ENCODE measurements at places on chromosomes 7 and 10. TPM values are rescaled to one million over a fixed set of nuclear protein-coding genes. Genes with fewer than 3 reads are reported as not detected.

- DNase-seq = no peak
Observed at GRCh38 chr10:118255355-118255754, 86.8 kb downstream of the FAM204A start.

GRCh38 chr7:114255404-114255841, 159.2 kb upstream of the FOXP2 start:
- no peak for DNase-seq

GRCh38 chr7:12601302-12601869, 30.9 kb downstream of the SCIN start:
- no peak for DNase-seq

- DNase-seq = no peak
Observed at GRCh38 chr7:136976504-136977251, 108.2 kb downstream of the CHRM2 start.

DNA sequence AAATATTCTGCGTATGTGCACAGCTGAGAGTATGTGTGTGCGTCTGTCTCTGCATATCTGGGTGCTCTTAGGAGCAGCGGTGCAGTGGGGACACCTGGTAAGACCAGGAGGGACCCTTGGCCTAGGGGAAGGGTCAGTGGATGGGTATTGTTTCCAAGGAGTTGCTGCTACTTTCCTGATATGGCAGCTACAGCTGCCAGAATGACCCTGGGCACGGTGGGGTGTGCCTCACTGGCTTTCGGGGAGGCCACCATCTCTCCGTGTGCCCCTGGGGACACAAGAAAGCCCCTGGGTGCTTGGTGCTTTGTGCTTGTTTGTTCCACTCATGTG, 8.6 kb downstream of the PFKFB3 start:
- DNase-seq = no peak

DNA sequence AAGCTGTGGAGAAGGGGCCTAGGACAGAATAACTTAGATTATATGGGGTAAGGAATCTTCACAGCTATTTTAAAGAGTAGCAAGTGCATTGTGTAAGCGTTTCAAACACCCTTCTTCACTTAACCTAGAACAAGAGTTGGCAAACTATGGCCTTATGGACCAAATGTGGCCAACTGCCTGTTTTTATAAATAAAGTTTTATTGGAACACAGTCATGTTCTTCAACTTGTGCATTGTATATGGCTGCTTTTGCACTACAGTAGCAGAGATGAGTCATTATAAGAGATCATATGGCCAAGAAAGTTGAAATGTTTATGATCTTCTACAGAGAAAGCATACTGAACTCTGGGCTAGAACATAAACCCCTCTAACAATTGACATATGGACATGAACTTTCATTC, 187.8 kb downstream of the ETV1 start:
- no peak for DNase-seq

DNA sequence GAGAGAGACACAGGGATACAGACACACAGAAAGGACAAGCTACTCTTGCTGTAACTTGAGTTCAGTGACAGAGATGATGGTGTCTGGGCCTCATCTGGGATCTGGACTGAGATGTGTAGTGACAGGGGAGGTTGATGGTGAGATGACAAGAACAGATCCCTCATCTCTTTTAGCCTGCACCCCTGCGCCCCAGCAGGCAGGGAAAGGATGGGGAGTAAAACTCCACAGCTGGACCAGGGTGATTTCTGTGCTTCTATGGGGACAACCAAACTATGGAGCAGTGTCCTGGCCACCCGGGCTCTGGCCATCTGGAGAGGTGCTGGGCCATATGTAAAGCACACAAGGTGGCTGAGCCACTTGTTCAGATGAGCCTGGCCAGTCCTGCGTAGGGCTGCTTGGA, 4.5 kb upstream of the LRRC18 start:
- no peak for DNase-seq

DNA sequence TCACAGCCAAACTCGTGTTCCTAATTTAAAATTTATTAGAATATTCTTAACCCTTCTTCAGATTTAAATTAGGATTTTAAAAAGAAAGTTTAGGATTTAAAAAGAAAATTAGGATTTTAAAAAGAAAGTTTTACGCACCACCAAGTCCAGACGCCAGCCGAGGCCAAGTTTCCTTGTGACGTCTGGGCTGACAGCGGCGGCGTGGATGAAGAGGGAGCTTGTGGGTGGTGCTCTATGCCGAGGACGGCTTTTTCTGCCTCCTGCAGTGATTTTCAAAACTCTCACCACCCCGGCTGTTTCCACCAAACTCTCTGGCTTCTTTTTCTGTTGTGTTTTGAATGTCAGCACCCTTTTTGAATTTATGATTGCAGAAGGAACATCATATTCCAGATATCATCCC, 252.9 kb downstream of the DNAJB6 start:
- no peak for DNase-seq

DNA sequence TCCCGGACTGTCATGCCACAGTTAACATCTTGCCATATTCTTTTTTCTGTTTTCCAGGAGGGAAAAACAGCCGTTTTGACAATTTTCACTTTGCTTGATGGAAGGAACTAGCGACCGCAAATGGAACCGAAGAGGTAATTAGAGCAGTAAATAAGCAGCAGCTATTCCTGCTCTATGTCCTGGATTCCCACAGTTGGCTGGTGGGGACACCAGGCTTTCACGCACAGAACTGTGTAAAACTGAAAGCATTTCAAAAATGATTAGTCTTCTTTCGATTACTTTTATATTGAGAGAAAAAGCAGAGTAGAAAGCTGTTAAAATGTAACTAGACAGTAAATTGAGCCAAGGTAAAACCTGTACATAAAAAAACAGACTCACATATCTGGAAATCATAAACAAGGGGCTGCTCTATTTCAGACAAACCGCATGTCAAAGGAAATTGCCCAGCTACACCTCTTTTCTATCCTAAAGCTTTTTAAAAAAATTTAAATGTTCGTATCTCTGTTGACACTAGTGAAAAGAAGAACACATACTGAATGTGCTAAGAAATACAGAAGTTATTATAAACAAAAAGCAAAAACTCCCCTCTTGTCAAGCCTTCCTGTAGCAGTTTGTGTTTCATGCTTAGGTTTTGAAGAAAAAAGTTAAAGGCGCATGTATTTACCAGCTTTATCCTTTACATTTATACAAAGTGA, 93.4 kb downstream of the RNF216 start:
- DNase-seq = no peak

GRCh38 chr10:24469993-24470392, 253.7 kb downstream of the ARHGAP21 start:
- peak; percentile 26 for DNase-seq

GRCh38 chr7:69961436-69961835, 363.2 kb downstream of the AUTS2 start:
- DNase-seq = no peak

- no peak for DNase-seq
Observed at GRCh38 chr7:55254242-55254595, 110.9 kb upstream of the LANCL2 start.

- no peak for DNase-seq
Observed at GRCh38 chr10:53009961-53010907, 237.7 kb upstream of the MBL2 start.

- DNase-seq = peak; percentile 87
Observed at GRCh38 chr7:44477063-44477830, 13.2 kb downstream of the NUDCD3 start.

- DNase-seq = no peak
Observed at GRCh38 chr10:14528450-14528849, 197.7 kb upstream of the FRMD4A start.

GRCh38 chr7:117790251-117790650, 83.0 kb downstream of the CTTNBP2 start:
- no peak for DNase-seq

DNA sequence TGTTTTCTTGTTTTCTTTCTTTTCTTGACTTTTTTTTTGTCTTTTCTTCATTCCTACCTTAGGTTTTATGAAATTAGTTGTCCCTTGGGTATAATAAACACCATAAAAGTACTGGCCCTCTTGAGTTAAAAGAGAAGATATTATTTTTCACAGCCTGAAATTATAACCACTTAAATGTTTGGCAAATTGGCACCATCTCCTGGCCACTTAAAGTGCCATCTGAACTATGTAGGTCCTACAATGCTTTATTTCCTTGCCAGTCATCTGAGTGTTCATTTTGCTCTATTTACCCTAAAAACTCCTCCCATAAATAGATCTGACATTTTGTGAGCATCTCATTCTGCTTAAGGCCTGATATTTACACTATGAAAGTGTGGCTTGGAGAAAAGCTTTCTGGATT, 98.9 kb upstream of the PRKCQ start:
- no peak for DNase-seq

DNA sequence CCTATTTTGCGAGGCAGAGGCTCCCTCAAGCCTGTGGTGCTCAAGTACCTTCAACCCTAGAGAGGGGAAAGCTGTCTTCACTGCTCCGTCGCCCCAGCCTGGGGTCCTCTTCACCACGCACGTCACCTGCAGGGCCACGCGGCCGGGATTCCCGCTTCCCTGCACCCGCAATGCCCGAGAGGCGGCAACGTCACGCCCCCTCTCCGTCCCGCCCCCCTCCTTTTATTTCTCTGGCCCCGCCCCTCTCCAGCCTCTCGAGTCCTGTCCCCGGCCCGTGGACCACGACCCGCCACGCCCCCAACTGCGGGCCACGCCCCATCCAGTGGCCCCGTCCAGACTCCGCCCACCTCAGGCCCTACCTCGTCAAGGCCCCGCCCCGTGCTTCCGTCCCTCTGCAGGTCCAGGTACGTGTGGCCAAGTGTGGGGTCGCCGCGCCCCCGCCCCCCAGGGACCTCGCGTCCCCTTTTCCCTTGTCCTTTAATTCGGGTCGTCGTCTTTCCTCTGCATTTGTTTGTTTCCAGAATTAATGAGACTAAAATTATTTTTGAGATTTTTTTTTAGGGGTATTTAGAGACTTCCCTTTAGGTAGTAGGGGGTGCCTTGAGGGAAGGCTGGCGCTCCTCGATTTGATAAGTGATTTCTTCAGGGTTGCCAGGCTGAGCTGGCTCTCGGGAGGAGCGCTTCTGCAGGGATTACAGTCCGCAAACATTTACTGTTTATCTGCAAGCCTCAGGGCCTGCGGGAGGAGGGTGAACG, 69.8 kb upstream of the BAIAP2L1 start:
- DNase-seq = no peak

GRCh38 chr10:34698979-34699378, 116.1 kb downstream of the PARD3 start:
- DNase-seq = peak; percentile 86

DNA sequence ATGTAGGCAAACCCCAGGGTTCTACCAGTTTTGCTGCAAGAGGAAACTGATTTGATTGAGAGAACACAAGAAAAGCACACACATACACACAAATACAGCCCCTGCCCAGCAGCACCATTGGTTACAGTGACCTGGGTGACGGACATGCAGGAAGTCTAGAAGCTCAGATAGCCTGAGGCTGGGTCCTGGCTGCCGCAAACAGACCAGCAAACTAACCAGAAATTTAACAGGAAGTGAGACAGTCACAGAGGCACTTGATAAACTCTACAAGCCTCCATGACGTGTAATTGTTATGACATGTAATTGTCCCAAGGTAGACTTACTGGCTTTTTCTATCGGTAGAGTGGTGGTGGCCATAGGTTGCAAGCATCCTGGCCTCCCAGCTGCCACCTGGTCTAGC, 58.9 kb downstream of the PRKAR2B start:
- DNase-seq = peak; percentile 98

DNA sequence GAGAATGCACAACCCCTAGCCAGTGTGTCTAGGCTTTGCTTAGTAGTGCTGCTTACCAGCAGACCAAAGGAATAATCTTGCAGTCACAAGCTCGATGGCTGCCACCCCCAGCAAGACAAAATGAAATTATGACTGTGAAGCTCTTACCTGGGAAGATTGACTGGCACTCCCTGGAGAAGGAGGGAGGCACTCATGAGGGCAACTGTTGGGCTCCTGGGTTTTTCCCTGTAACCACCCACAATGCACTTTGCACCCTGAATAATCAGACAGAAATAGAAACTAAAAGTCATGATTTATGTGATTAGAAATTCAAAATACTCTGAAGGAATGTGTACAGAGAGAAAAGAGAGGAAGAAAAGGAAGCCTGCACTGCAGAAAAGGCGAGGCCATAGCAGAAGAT, 144.3 kb upstream of the DGKB start:
- no peak for DNase-seq

- DNase-seq = peak; percentile 1
Observed at GRCh38 chr10:117590101-117590875, 47.7 kb downstream of the EMX2 start.

- peak; percentile 86 for DNase-seq
Observed at GRCh38 chr10:67818323-67818722, 19.7 kb downstream of the DNAJC12 start.

DNA sequence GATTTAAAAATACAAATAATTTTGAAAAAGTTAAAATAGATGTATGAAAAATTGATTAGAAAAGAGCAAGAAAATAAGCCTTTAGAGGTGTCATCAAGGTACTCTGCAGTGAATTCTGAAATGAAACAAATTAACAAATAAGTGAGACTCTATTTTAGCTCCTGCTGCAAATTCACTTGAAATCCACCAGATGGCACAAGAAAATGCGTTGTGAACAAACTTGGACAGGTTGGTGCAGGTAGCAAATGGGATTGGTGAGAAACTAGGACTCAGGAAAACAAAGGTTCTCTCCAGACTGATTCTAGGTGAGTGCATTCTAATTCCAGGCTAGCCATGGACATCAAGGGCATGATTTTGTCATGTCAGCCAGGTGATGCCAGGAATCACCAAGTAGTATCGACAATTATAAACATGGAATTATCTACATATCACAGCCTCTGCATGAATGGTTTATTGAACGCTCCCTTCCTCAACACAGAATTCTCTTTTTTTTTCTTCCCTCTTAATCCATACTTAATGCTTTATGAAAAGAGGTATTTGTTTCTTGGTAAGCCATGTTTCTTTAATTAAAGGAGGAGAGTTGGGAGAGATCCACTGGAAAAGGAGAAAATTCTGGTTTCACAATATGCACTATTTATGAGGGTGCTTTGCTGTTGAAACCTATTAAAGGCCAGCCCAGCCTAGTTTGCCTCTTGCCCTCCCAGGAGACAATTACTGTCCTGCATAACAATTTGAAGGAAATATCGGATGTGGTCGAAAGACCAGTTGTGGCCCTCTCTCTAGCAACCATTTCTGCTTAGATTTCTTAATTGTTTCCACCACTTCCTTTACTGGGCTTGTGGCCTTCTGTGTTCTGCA, 118.1 kb downstream of the ZNF365 start:
- peak; percentile 40 for DNase-seq

DNA sequence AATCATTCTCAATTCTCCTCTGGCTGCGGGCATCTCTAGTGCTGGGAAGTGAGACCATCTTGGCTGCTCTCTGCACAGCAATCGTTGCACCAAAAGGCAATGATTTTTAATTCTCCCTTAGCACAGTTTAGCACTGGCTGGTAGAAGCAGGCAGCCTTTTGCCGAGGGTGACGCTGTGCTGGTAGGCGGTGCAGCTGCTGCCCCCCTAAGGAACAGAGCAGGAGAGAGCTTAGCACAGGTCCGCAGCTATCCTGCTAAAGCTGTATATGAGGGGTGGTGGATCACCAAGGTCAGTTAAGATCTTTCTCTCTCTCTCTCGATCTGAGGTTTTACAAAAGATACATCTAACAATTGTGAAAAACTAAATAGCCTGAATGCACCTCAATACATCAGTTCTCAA, 390.1 kb downstream of the GATA3 start:
- no peak for DNase-seq

ACTL6B gene
- not detected for total RNA-seq

GRK5 gene
- total RNA-seq = 3.9 TPM

VWA2 gene
- total RNA-seq = not detected

SPDYE5 gene
- not detected for total RNA-seq

MAP3K8 gene
- 3.3 TPM for total RNA-seq

GRM3 gene
- total RNA-seq = not detected

EVX1 gene
- total RNA-seq = not detected

MINDY4 gene
- total RNA-seq = 3.3 TPM

GPR15LG gene
- total RNA-seq = not detected

BET1 gene
- total RNA-seq = 47.2 TPM

CEP55 gene
- 87.9 TPM for total RNA-seq

TLX1 gene
- total RNA-seq = not detected

OTUD1 gene
- 3.7 TPM for total RNA-seq

NACAD gene
- total RNA-seq = 3.2 TPM

SFTPD gene
- total RNA-seq = not detected
